Activated CD4-positive, CD25-positive, alpha-beta regulatory T cell treated with anti-CD3 and anti-CD28 coated beads, Interleukin-2, amount 50 U/mL, for 24 hours (primary cell): ENCODE measurements at places on chromosomes 6 and 20.

DNA sequence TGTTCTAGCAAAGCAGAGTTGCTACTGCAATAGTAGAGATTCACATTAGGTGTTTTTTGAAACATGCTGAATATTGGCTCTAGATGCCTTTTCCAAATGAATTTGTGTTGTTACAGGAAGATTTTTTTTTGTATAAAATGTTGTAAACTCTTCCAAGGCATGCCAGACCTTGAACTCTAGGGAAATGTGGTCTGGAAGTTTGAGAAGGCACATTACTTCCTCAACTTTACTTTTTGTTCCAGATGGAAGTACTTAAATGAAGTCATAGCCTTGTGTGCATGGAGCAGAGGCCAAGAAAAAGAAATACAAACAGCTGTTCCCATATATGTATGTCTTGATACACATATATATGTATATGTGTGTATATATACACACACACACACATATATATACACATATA, 585.7 kb upstream of the MARCKS start:
- no peak for ATAC-seq

DNA sequence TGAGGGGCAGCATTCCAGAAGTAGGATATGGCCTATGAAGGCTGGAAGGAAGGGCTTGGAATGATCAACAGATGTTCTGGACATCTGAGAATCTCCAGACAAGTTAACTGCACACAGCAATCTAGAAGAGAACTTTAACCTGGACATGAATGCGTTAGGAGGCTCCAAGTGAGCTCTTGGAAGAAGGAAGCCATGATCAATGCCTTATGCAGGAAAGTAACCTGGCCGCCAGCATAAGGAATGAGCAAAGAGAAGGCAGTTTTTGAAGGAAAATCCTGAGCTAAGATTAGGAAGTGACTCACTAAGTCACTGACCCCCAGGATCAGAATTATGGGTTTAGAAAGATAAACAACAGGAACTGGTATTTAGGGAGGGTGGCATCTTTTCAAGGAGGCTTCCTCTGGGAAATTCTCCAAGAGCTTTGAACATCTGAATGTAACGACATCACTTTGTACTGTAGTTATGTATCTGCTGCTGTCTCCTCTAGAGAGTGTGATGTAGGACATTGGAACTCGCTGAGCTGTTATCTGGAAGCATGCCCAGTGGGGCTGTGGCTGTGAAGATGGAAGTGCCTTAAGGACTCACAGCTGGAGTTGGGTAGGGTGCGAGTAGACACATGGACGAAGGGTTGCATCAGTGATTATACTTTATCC, 236.8 kb downstream of the PACRG start:
- ATAC-seq: no peak

DNA sequence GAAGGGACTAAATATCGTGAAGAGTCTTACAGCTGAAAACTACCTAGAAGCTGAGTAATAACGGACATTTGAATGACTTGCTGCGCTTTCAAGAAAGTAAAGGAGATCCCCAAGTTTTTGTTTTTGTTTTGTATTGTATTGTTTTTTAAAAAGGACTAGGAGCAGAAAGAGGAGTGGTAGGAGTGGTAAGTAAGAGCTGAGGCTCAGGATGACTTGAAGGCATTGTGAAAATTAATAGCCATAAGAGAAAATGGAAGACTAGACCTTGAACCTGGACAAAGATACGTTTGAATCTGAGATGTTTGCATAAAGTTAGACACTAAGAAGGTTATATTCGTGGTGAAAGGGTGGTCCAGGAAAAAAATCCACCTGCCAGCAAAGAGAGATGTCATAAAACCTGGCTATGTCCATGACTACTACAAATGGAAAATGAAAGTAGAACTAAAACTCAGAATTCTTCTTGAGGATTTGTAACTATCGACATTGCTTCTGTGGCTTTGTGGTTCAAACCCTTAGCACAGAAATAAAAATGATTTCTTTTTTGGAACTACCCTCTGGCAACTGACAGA, 824.8 kb upstream of the FLRT3 start:
- ATAC-seq: no peak

- ATAC-seq: no peak
Observed at GRCh38 chr6:45652416-45652815, 274.7 kb upstream of the SUPT3H start.

GRCh38 chr6:43767553-43768505, 2.2 kb upstream of the VEGFA start:
- no peak for ATAC-seq

DNA sequence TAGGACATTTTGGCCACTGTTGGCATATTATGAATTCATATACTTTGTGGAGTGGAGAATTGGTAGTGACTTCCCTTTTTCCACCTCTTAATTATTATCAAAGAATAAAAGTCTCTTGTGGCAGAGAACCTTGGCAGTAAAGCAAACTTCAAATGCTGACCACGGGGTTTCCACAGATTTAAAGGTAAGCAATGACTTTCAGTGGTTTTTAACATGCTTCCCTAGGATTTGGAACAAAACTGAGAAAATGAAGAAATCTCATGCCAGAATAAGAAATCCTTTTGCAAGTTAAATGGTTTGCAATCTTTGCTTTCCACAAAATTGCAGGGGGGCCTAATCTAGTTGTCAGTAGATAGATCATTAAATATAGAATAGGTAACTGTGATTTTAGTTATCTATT, 2.0 kb upstream of the SDC4 start:
- no peak for ATAC-seq

DNA sequence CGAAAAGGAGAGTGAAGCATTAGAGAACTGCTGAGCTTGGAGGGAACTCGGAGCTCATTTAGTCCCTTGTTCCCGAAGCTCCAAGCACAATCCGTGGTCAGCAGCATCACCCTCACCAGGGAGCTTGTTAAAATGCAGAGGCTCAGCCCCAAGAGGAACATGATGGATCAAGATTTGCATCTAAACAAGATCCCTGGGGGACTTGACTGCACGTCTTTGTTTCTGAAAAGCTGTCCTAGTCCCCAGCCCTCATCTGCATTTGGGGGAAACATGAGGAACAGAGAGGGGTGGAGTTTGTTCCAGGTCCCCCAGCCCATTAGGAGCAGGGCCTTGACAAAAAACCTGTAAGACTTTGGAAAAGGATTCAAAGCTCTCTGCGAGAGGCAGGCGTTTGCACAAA, 4.1 kb upstream of the LBP start:
- no peak for ATAC-seq

DNA sequence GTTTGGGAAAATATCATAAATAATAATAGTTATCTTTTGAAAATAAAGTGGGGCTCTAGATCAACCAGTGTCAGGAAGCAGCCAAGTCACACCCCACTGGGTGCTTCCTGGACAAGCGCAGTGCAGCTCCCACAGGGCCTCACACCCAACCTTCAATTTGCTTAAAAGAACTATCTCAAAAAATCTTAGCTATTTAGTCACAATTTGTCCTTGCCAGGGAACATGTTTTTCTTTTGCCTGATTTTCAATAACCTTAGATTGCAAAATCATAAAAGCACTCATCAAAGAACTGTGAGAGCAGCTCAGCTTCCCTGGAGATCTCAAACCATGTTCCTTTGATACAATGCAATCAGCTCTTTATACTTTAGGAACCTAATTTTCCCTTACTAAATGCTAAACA, 1.6 kb upstream of the NCOA7 start:
- ATAC-seq: no peak

DNA sequence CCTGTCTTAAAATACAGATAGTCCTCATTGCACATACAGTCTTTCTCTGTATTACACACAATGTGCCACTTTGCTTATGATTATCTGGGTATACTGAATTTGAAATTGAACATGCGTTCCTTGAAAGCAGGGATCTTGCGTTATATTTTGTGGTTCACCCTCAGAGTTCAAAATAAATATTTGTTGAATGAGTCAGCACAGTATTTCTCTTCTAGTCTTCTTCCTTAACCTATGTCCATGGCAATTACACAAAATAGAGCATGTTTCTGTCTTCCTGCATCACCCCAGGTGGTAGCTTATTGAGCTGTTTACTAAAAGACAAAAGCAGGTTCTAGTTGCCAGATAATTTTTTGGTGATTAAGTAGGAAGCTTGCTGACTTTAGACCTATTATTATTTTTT, 272.9 kb upstream of the FERMT1 start:
- ATAC-seq: no peak

DNA sequence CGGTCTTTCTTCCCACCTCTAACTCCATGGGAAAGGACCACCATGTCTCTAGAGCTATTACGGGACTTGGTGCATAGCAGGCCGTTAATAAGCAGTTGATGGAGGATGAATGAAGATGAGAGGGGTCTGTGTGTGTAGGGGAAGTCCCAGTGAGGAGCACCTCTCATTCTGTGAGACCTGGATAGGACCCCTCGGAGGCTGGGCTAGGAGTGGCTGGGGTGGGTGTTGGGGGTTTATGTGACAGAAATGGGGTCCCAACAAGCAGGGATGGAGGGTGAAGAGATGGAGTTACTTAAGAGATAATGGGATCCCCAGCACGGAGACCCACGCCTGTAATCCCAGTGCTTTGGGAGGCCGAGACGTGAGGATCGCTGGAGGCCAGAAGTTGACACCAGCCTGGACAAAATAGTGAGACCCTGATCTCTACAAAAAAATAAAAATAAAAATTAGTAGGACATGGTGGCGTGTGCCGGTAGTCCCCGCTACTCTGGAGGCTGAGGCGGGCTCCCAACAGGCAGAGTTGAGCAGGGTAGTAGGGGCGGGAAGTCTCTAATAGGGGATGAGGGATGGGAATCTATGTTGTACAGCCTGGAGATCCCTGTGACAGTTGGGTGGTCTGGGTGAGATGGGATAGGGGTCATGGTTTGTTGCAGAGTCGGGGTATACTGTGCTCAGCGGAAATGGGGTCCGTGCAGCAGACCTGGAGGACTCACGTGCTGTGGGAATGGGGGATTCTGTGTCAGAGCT, 677 bp upstream of the ZNF341 start:
- no peak for ATAC-seq

- ATAC-seq: no peak
Observed at GRCh38 chr6:163418311-163419029, 4.0 kb downstream of the QKI start.

DNA sequence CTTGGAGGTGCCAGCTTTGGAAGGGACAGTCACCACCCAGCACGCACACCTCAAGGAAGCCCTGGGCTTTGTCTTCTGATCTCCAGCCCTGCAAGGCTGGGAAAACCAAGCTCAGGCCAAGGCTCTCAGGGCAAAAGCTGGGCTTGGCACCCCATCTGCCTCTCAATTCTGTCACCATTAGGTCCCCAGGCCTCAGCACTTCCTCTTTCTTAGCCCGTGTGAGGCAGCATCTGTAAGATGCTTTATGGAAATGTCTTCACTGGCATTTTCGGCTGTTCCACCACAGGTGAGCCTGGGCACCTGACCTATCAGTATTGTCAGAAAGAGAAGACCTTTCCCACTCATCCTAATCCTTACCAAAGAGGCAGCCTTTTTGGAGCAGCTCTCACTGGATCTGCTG, 24.6 kb downstream of the GMEB2 start:
- no peak for ATAC-seq

GRCh38 chr6:21357262-21357661, 236.3 kb upstream of the SOX4 start:
- no peak for ATAC-seq

DNA sequence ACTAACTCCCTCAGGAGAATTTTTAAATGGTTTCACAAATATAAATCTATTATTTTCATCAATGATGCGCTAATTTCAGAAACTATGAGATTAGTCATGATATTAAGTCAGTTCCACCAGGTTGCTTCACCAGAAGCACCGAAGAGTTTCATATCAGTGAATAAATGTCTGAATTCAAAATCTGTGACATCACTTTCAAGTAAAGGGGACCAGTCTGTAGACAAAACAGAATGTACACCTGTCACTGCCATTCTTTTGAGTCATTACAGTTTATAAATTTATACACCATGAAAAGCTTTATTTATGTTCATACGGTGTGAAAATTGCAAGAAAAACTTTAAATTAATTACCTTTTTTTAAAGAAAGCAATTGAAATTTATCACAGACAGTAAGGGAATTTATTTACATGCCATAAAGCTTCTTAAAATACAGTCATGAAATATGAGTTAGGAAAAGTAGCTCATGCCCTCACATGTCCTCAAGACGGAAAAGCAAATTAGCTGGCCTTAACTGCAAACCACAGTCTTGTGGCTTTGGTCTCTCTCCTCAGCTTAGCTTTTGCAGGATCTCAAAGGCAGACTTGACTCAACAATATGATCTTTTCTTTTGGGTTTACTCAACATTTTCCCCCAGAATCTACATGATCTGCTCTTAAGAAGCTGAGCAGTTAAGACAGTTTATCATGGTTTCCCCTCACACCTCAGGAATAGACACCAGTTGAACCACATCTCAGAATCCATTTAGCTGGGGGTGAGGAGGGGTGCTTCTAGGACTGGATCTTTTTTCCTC, 177.7 kb upstream of the MCHR2 start:
- peak; percentile 60 for ATAC-seq

DNA sequence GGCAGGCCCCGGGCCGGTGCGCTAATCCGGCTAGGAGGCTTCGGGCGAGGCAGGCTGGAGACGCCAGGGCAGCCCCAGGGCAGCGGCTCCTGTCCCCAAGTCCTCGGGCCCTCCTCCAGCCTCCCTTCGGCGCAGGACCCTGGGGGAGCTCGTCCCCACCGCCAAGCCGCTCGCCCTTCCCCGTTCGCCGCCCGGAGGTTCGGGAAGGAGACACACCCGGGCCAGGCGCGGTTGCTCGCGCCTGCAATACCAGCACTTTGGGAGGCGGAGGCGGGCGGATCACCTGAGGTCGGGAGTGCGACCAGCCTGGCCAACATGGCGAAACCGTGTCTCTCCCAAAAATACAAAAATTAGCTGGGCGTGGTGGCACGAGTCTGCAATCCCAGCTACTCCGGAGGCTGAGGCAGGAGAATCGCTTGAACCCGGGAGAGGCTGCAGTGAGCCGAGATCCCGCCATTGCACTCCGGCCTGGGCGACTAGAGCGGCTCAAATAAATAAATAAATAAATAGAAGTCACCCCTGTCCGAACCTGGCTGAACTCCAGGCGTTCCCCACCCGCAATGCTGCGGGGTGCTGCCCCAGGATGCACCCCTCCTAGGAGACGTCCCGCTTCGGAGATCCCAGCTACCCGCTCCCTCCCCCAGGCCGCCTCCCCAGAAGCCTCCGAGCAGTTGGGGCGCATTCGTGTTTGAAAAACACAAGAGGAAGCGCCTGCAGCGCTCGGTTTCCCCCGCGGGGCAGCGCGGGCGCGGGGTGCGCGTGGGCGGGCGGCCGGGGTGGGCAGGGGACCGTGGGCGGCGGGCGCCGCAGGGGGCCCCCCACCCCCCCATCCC, 27.5 kb downstream of the SERPINB9 start:
- peak; percentile 42 for ATAC-seq

DNA sequence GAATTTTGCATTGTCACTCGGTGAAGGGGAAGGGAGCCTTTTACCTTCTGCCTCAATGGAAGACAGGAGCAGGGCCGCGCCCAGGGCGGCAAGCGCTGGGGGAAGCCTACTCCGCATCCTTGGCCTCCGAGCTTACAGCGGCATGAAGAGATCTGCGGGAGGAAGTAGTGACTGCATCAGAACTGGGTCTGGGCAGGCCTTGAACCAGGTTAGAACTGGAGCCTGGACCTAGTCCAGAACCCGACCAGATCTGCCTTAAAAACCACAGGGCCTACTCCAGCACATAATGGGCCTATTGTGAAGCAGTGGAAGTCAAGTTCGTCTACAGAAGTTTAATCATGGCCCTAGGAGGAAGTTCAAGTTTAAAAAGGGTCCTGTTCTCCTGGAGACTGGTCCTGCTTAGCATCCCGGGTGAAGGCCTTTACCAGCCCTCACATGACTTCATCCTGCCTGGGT, 3.1 kb downstream of the COL12A1 start:
- ATAC-seq: no peak
